ENCODE measurements at places on chromosomes 3 and 15.

GRCh38 chr15:39887211-39887610 is 32.9 kb downstream of the GPR176 start:
- DNase-seq: no peak

- DNase-seq: no peak
These were observed 126.5 kb upstream of the MITF start for GRCh38 chr3:69612791-69613190.

GRCh38 chr3:73759297-73759711 is 134.6 kb upstream of the PDZRN3 start:
- no peak for DNase-seq

GRCh38 chr3:149969110-149969939 is 1.4 kb downstream of the PFN2 start:
- no peak for DNase-seq

GRCh38 chr15:66923438-66923881 is 141.9 kb upstream of the SMAD3 start:
- DNase-seq: no peak

- no peak for DNase-seq
These were observed 81.9 kb upstream of the SLC25A36 start for GRCh38 chr3:140859592-140860336.

DNA sequence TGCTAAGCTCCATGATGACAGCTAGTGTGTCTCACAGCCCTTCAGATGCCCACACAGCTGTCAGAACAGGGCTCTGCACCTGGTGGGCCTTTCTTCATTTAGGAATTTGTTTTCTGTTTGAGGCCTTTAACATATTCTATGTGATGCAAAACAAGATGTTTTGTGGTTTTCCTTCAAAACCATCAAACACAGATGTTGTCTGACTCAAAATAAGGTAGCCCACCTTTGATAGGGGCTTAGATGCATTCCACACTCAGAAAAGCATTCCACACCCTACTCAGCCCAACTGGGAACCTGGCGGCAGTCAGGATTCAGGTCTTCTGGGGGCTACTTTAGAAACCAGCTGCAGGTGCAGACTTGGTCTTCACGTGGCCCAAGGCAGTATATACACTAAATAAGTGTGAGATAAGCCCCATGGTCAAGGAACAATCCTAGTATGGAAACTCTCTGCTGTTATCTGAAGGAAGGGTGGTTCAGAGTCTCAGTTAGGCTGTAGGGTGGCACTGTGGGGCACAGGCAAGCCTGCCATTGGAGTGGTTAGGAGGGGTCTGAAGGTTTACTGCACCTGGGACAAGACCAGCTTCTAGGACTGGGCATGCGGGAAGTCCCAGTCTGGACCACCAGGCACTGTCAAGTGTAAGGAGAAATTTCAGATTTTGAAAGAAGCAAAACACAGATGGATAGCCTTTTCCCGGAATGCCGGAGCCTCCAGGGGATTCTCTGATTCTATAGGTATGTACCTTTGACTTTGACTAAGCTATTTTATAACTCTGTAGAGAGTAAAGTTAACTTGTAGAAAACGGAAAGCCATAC is 20.1 kb downstream of the LRRC2 start:
- DNase-seq: no peak

- no peak for DNase-seq
These were observed 524.2 kb downstream of the NAALADL2 start for GRCh38 chr3:175383371-175383770.

DNA sequence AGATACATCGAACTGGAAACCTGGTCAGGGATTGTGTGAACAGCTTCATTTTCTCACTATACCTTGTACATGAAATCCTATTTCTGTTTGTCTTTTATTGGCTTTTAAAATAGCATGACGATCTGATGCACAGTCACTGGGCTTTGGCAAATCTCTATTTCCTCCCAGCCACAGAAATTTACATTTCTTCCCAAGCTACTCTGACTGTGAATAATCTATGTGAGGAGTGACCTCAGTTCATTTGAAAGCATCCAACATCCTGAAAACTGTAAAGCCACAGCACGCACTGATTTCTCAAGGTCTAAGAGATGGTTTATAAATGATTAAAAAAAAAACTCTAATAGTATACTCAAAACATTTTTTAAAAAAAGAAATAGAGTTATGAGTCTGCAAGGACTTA is 450.3 kb downstream of the IL5RA start:
- no peak for DNase-seq

DNA sequence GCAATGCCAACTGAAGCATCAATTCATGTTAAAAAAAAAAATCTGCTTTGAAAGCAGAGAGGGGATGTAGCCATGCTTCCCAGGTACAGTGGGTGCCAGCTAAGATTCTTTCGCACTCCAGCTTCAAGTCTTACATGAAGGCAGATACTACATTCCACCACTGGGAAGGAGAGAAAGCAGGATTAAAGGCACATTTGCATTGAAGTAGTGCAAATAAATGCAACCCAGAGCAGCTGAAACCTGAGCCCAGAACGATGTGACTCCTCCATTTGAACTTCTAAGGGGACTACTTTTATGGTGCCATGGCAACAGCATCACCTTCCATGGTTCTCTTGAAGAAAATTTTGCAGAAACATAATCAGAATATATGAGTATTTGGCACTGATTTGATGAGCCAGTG is 19.1 kb upstream of the GJD2 start:
- no peak for DNase-seq

DNA sequence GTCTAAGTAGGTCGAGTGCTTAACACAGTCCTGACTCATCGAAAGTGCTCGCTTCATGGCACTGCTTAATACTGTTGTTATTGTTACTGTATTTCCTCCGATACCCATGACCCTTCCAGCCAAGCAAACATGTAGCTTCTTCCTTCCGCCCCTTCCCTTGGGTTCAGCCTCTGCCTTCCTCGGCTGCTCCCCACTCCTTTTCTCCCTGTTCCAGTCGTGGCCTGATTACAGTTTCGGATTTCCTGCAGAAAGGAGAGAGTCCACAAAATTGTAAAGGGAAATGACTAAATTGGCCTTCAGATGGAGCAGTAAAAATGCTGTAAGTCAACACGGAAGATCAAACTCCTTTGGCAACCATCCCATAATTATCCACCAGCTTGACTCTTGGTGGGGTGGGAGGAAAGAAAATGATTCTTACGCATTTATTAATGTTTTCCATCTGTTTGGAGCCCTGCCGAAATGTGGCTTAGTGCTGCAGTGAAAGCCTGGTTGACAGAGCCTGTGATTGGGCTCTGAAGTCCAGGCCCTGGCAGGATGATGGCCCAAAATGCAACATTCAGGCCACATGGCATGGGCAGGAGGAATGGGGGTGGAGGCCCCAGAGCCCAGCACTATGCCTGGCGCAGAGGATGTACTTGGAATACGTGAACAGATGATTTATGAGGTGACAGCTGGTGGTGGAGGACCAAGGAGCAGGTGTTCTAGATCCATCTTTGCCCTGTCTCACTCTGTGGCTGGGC is 37.6 kb downstream of the FAM3D start:
- DNase-seq: peak; percentile 71

- no peak for DNase-seq
These were observed 351.5 kb upstream of the TPM1 start for GRCh38 chr15:62691008-62691407.

GRCh38 chr3:127053026-127053425 is 70.1 kb downstream of the PLXNA1 start:
- DNase-seq: no peak

GRCh38 chr15:26555898-26556297 is 217.0 kb downstream of the GABRB3 start:
- no peak for DNase-seq

DNA sequence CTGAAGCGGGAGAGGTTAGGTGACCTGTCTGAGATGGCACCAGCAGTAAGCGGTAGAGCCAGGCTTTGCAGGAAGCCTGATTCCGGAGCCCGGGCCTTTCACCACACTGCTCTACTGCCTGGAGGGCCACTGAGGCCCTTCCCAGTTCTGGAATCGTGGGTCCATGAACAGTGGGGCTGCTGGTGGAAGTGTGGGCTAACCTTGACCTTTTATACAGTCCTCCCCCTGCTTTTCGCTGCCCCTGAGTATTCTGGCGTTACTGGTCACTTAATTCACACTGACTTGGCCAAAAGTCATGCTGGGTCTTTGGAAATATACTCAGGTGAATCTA is 2.6 kb upstream of the ABTB1 start:
- no peak for DNase-seq

GRCh38 chr3:44065311-44066094 is 176.2 kb upstream of the TOPAZ1 start:
- DNase-seq: no peak

GRCh38 chr3:123488645-123489347 is 39.9 kb upstream of the ADCY5 start:
- DNase-seq: no peak

- peak; percentile 73 for DNase-seq
These were observed 50.9 kb downstream of the C3orf20 start for GRCh38 chr3:14725564-14726440.

- no peak for DNase-seq
These were observed 34.6 kb downstream of the IGSF10 start for GRCh38 chr3:151426341-151426657.

DNA sequence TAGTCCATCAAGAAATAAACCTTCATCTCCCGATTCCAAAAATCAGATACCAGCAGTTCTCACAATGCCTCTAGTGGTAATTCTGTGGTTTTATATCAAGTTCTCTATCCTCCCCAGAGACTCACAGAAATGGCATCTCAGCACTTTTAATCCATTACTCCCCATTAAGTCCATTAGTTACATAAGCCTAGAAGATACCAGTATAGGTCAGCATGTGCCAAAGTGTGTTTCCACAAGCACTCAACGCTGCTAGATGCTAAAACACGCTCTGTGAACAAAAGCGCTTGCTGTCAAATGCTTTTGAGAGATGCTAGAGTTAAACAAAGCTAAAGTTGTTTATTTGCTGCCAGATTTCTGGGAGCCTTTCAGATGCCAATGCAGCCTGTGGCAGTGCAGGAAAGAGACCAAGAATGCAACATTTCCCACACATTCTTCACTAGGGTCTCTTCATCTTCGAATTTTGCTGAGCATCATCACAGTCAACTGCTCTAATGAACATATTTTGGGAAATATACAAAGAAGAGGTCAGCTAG is 918.8 kb upstream of the CFAP20DC start:
- DNase-seq: no peak
